ENCODE measurements at places on chromosomes 7 and 10.

DNA sequence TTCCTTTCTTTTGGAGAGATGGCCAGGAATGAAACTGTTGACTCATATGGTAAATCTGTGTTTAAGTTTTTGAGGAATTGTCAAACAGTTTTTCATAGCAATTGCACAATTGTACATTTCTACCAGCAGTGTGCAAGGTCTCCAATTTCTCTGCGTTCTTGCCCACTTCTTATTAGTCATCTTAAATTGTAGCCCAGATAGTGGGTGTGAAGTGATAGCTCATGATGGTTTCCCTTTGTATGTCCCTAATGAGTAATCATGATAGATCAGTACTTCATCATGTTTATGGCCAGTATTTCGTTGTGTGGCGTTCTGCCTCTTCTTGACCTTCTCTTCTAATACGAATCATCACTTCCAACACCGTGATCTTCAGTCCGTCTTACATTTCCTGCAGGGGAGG, 136.3 kb downstream of the DOCK1 start:
- DNase-seq: no peak

DNA sequence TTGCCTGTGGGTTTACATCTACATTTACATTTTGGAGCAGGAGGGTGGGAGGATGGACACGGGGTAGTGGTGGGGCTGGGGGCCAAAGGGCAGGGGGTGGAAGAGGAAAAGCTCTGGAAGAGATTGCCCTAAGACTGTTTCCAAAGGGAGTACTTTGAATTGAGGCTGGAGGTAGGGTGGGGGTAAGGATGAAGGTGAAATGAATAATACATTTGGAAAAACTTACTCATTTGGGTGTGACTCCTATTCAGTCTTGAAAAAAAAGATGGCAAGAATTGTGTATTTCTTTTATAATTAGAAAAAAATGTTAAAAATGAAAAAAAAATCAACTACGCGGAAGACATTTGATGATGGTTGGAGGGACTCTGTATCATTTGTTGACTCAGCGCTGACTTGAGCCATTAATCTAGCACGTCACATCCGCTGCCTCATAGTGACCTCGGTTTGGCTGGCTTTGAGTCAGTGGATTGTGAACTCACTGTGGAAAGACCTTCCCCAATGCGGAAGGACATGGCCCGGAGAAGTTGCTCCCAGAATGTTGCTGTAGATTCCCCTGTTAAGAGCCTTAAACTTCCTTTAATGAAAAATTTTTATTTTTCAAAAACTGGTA, 2.8 kb downstream of the FAM180A start:
- no peak for DNase-seq

DNA sequence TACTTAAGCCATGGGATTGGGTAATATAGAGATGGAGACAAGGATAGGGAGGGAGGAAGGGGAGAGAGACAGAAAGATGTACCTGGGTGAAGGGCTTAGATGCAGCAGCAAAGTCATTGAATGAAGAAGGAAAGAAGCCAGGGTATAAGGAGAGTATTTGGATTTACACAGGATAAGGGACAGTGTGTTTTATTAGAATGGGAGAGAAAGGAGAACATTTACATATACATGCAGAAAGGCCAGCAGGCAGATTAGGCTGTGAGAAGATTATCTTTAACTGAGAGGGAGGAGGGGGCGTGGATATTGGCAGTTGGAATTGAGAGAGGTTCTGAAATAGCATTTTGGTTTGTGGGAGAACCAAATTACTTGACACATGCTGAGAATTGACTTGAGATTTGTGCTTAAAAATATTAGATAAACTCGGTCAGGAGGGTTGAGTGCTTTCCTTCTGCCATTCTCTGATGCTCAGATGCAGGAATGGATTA, 161.5 kb upstream of the ZNF804B start:
- no peak for DNase-seq

DNA sequence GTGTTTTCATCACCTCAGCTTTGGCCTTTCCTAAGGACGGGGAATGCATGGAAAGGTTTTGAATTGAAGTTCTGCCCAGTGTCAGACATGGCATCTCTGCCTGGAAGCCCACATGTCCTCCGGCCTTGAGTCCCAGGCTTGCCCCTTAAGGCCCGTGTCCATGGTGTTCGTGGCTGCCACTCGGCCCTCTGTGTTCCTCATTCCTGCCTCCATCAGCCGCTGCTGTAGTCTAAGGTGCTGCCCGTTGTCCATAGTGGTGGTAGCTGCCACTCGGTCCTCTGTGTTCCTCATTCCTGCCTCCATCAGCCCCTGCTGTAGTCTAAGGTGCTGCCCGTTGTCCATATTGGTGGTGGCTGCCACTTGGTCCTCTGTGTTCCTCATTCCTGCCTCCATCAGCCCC, 180.7 kb upstream of the SHH start:
- no peak for DNase-seq

- DNase-seq: no peak
These were observed 166.4 kb upstream of the PPP1R3A start for GRCh38 chr7:114085313-114085591.
